NCI-H226 (cell line): ENCODE measurements at places on chromosomes 3 and 15.
A peak's percentile ranks its signal among the peaks of the same experiment; 100 is the strongest.

- DNase-seq: no peak
These were observed 343.5 kb downstream of the NEK10 start for GRCh38 chr3:27025718-27026117.

GRCh38 chr3:122530164-122530563, 15.4 kb upstream of the KPNA1 start:
- DNase-seq: no peak

DNA sequence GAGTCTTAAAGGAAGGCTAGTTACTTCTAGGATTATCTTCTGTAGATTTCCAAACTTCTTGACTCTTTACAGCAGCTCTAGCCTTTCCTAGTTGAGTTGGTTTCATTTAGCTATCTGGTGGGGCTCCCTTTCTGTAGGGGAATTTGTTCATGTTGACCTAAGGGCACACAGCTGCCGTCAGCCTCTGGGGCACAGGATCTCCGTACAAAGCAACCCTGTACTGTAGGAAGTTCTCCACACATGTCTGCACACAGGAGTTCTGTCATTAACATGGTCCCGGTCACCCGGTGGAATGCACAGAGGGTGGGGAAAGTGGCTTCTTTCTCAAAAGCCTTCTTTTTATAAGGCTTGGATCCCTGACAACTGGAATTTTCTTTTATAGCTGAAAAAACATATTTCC, 88.7 kb upstream of the TNIK start:
- DNase-seq: no peak

- DNase-seq: no peak
These were observed 43.0 kb upstream of the LRTM1 start for GRCh38 chr3:54970895-54971294.

- DNase-seq: no peak
These were observed 123.1 kb downstream of the RYR3 start for GRCh38 chr15:33433821-33434220.

- DNase-seq: peak; percentile 36
These were observed 39.0 kb upstream of the MYO5C start for GRCh38 chr15:52334491-52335160.

DNA sequence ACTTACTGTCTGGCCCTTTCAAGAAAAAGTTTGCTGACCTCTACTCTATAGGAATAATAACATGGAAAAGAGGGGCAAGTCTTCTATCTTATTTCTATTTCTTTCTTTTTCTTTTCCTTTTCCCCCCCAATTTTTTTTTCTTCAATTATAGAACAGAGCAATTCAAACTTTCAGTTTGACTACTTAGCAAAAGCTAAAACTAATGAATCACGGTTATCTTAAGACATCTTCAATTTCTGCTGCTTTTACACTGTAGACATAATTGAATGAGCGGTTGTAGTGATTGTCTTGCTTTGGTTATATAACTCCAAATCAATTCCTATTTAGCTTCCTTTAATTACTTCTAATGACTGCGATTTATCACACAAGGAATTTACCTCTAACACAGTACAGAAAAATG, 74.3 kb upstream of the P2RY1 start:
- no peak for DNase-seq

GRCh38 chr3:41350441-41350840, 151.1 kb downstream of the CTNNB1 start:
- DNase-seq: no peak

- no peak for DNase-seq
These were observed 41.0 kb downstream of the CD200 start for GRCh38 chr3:112373924-112374323.

DNA sequence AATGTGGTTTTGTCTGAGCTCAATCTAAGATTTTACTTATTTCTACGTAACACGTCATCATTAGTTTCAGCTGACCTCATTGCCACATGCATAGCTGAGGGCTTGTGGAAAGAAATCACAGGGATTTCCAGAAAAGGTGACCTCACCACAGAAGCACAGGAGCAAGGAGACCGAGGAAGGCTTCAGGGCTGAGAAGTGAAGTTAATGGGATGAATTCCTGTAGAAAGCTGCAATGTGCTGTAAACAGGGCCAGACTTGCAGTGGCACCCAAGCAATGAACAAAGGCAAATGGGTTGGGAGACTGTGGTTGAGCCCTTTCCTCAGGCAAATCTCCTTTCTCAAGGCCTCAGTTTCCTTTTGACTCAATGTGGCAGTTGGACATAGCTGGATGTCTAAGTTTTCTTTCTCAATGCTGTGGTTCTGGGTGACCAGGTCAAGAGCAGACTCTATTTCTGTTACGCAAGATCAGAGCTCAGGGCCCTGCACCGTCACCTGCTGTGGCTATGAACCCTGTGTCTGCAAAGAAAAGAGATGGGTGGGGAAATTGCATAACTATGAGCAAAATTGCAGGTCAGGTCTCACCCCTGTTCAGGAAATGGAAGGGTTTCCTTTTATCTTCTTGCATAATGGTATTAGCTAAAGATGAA, 252.2 kb upstream of the TBL1XR1 start:
- DNase-seq: no peak

- DNase-seq: no peak
These were observed 11.7 kb downstream of the SCAANT1 start for GRCh38 chr3:63900459-63900858.
